ENCODE measurements at places on chromosomes 4 and X. TPM values are rescaled to one million over a fixed set of nuclear protein-coding genes. Genes with fewer than 3 reads are reported as not detected.

The C4orf36 gene
- not detected for total RNA-seq

The AMBN gene
- total RNA-seq = not detected

GRCh38 chr4:106476741-106477140 is 108.2 kb upstream of the GIMD1 start:
- H3K27me3 ChIP-seq = no peaks in the 10 kb centered on the region
- no peak for DNase-seq
- no peaks in the 10 kb centered on the region for H3K4me1 ChIP-seq
- H3K36me3 ChIP-seq = no peaks in the 10 kb centered on the region
- H3K27ac ChIP-seq = no peak overlapping the region
- H3K4me3 ChIP-seq = no peak overlapping the region

DNA sequence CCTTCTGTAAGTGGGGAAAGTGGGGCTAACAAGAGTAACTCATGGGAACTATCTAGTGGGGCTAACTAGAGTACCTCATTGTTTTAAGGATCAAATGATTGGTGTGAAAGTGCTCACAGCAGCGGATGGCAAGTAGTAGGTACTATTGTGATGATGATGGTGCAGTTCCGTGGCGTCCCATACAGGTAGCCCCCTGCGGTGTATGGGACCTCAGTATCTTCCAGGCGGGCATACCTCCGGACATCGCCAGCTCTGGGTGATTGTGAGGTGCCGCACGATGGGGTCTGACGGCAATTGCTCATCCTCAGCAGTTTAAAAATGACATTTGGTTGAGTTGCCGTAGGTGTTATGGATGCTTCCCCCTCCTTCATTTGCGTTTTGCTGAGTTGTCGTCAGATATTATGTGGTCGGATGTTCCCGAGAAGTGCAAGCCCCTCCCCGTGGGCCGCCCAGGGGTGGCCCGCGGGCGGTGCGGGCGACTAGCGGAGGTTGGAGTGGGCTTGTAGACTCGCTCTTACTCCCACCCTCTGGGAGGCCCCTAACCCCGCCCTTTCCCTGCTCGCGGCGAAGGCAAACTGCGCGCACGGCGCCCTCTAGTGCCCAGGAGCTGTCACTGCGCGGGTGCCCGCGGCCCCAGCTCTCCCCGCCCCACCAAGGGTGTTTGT is 18.3 kb upstream of the GPR101 start:
- no peak overlapping the region for H3K27ac ChIP-seq
- no peaks in the 10 kb centered on the region for H3K36me3 ChIP-seq
- peaks cover 8% of the 10 kb centered on the region for H3K27me3 ChIP-seq
- no peaks in the 10 kb centered on the region for H3K4me1 ChIP-seq
- H3K4me3 ChIP-seq = peak overlapping the region; percentile 54
- peak; percentile 84 for DNase-seq

GRCh38 chr4:15149839-15150592 is 147.7 kb downstream of the CPEB2 start:
- H3K4me1 ChIP-seq = no peaks in the 10 kb centered on the region
- no peaks in the 10 kb centered on the region for H3K27me3 ChIP-seq
- peak overlapping the region; percentile 52 for H3K27ac ChIP-seq
- DNase-seq = no peak

DNA sequence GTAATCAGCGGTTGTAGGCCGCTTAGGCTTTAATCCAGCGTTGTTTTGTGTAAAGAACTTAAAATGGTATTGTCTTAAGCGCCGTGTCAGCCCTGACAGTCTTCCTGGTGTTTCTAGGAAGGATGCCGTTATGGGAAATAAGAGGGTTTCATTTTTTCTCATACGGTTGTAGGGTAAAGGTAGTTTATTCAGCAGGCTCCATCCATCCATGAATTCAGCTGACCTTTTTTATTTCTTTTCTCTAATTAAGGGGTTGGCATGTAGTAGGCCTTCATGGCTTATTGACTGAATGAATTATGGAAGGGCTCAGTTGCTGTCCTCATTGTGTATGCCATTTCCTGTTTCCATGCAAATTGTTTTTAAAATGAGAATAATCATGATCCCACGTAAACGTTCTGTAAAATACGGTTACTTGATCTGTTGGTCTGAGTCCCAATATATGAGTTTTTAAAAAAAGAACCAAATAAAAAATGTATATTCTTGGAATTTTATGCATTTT is 693 bp downstream of the OCIAD1 start:
- H3K36me3 ChIP-seq = peaks cover 18% of the 10 kb centered on the region
- peak overlapping the region; percentile 94 for H3K4me3 ChIP-seq
- no peaks in the 10 kb centered on the region for H3K27me3 ChIP-seq
- peak overlapping the region; percentile 95 for H3K27ac ChIP-seq
- no peak for DNase-seq

DNA sequence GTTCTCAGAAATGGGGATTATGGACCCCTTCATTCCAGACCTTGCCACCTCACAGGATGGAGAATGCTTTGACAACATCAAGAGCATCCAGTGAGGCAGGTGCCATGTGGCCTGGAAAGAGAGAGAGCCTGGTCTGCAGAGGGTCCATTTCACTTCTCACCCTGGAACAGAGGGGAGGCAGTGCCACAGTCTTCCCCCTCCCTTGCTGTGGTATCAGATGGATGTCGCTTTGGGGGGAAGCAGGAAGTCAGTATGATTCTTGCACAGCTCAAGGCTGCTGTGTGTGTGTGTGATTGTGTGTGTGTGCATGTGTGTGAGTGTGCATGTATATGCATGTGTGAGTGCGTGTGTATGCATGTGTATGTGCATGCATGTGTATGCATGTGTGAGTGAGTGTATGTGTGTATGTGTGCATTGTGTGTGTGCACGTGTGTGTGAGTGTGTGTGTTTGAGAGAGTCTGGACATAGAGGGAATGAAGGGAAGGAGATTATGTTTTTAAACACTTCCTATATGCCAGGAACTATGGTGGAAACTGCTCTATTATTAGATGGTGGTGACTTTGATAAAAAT is 328.6 kb upstream of the CLNK start:
- H3K4me3 ChIP-seq = no peak overlapping the region
- no peaks in the 10 kb centered on the region for H3K4me1 ChIP-seq
- H3K27me3 ChIP-seq = no peaks in the 10 kb centered on the region
- DNase-seq = no peak

DNA sequence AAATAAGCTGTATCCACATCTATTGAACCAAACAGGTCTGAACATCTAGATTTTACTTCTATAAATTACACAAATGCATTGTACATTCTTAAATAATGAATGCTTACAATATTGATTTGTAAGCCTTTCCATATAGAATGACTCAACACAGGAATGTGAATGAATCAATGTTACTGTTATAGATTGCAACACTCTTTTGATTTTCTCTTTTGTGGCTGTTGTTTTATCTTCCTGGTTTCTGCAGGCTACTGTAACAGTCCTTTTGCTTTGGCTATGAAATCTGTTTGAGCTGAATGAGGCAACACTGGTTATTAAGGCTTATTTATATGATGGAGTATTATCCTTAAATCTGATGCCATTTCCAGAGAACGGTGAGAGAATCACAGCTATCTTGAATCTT is 49.5 kb downstream of the GPR50 start:
- no peaks in the 10 kb centered on the region for H3K36me3 ChIP-seq
- H3K4me3 ChIP-seq = no peak overlapping the region
- no peaks in the 10 kb centered on the region for H3K27me3 ChIP-seq
- no peak overlapping the region for H3K27ac ChIP-seq
- no peak for DNase-seq

GRCh38 chr4:106314960-106315359 is 1.0 kb downstream of the TBCK start:
- H3K36me3 ChIP-seq = no peaks in the 10 kb centered on the region
- peaks cover 27% of the 10 kb centered on the region for H3K4me1 ChIP-seq
- H3K27me3 ChIP-seq = no peaks in the 10 kb centered on the region
- peak overlapping the region; percentile 91 for H3K4me3 ChIP-seq
- H3K27ac ChIP-seq = peak overlapping the region; percentile 99
- no peak for DNase-seq

GRCh38 chr4:148396986-148397673 is 45.1 kb downstream of the NR3C2 start:
- H3K27me3 ChIP-seq = no peaks in the 10 kb centered on the region
- no peak for DNase-seq
- no peaks in the 10 kb centered on the region for H3K4me1 ChIP-seq
- no peak overlapping the region for H3K27ac ChIP-seq

DNA sequence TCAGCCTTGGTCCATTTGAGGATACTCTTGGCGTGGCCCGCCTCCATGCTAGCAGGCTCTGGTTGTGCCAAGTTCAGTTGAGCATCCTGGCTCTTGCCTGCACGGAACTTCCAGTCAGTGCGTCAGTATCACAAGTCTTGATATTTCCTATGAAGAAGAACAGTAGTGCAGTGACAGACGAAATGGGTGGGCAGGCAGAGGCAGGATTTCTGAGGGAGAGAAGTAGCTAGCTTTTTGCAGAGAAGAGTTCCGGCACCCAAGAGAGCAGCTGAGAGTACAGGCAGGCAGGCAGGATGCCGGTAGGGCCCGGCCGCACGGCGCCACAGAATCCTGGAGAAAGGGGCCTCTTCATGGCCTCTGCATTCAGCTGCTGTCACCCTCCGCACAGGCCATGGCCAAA is 56.1 kb upstream of the MSANTD1 start:
- peak overlapping the region; percentile 55 for H3K27ac ChIP-seq
- no peak for DNase-seq
- H3K36me3 ChIP-seq = peaks cover 21% of the 10 kb centered on the region
- peaks cover 59% of the 10 kb centered on the region for H3K4me1 ChIP-seq

DNA sequence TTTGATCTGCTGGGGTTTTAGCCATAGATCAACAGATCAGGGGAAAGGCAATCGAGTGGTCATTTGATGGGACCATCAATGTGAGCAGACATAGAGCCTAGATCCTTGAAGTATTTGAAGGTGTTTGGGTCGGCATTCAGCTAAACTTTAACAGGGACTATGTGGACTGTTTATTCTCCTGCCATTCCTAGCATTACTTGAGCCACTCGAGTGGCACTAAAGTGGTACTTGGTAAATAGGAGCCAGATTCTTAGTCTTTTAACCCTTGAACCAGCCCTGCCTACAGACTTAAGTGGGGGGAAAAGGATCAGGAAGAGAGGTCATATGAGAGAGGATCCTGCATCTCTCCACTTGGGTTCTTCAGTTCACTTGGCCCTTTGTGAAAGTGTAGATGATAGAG is 3.8 kb downstream of the MSN start:
- no peak for DNase-seq
- H3K36me3 ChIP-seq = peaks cover 12% of the 10 kb centered on the region
- no peaks in the 10 kb centered on the region for H3K27me3 ChIP-seq
- H3K27ac ChIP-seq = no peak overlapping the region
- H3K4me3 ChIP-seq = peak overlapping the region; percentile 19
- peaks cover 51% of the 10 kb centered on the region for H3K4me1 ChIP-seq

The WAS gene
- total RNA-seq = 81.9 TPM

DNA sequence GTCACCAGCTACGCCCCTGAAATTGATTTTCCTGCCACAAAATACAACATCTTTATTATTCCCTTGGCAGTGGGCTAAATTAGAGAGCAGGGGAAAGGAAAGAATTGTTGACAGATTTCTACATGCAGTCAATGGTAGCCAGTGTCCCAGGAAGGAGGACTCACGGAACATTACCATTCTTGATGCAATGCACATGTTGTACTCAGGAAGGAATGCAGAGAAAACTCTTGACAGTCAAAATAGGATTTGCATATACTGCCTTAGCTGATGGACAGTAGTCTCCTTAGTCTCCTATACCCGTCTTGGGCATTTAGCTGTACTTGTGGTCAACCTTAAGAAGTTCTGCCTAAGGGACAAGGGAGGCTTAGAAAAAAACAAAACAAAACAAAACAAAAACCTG is 158.0 kb upstream of the GYPA start:
- H3K36me3 ChIP-seq = no peaks in the 10 kb centered on the region
- no peak overlapping the region for H3K27ac ChIP-seq
- H3K4me1 ChIP-seq = no peaks in the 10 kb centered on the region
- no peaks in the 10 kb centered on the region for H3K27me3 ChIP-seq
- H3K4me3 ChIP-seq = no peak overlapping the region

The PDLIM3 gene
- total RNA-seq = not detected

The KIAA1210 gene
- not detected for total RNA-seq

The MAOA gene
- total RNA-seq = 19.1 TPM

DNA sequence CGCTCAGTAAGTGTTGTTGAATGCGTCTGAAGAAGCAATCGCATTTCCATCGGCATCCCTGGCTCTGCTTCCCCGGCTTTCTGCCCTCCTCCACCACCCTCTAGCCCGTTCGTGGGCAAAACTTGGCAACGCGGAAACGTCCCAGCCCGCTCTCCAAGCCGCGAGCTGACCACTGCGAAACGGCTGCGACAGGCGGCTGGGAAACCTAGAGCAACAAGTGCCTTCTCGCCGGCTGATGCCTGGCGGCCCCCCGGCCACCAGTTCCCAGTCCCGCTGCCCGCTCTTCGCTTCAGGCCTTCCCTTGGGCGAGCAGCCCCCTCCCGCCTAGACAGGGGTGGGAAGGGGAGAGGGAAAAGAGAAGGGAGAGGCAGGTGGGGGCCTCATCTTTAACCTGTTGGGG is 837 bp downstream of the CITED1 start:
- H3K36me3 ChIP-seq = no peaks in the 10 kb centered on the region
- no peak for DNase-seq
- no peak overlapping the region for H3K27ac ChIP-seq
- peaks cover 15% of the 10 kb centered on the region for H3K4me1 ChIP-seq
- H3K4me3 ChIP-seq = no peak overlapping the region

The SLC4A4 gene
- 1.3 TPM for total RNA-seq

DNA sequence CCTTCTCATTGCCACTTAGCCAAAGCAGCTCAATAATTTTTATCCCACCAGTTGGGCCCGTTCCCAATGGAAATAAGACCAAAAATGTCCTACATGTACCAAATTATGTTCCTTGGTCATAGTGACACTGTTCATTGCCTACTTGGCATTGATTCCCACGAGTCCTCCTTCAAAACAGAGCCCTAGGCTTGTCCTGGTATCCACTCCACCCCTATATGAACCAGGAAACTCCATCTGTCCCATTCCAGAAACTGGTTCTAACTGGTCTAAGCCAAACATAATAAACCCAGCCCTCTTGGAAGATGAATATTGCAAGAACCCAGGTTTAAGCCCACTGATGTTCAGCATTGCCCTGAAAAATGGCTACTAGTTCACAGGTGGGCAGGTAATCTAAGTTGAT is 30.9 kb upstream of the S100G start:
- no peak overlapping the region for H3K4me3 ChIP-seq
- H3K27ac ChIP-seq = no peak overlapping the region
- H3K4me1 ChIP-seq = no peaks in the 10 kb centered on the region
- no peaks in the 10 kb centered on the region for H3K27me3 ChIP-seq
- DNase-seq = no peak
- no peaks in the 10 kb centered on the region for H3K36me3 ChIP-seq

DNA sequence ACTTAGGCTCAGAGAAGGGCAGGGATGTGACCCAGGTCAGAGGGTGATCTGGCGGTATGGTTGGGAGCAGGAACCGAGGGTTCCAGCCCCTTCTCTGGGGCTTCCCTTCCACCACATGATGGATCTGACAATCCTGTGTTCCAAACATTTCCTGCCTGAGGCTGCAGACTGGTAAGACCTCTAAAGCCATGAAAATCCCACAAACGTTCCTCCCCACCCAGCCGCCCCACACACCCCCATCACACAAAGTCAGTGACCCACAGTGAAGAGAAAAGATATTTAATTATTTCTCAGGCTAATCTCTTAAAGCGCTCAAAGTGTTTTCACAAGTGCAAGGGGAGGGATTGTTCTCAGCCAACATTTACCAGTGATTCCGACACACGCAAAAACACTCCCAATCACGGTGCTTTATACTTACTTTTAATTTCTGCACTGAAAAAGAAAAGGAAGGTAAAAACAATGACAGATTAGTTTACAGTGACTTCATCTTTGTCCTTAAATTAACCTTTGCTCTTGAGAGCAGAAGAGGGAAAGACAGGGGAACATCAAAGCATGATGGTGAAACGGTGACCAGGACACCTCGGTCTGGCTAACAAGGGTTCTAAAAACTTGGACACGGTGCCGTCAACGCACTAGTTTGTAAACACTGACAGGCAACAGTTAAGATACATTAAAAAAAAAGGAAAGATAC is 42.4 kb downstream of the WDR1 start:
- H3K27me3 ChIP-seq = no peaks in the 10 kb centered on the region
- H3K4me3 ChIP-seq = no peak overlapping the region
- no peaks in the 10 kb centered on the region for H3K4me1 ChIP-seq
- DNase-seq = no peak

The DMP1 gene
- total RNA-seq = not detected

The OTC gene
- total RNA-seq = not detected

All from CD8-positive, alpha-beta memory T cell (primary cell).